IPS DF 19.7 (cell line): ENCODE measurements at places on chromosomes 4 and X.
A peak's percentile ranks its signal among the peaks of the same experiment; 100 is the strongest.

GRCh38 chr4:118981171-118981838 lies 92.7 kb downstream of the SYNPO2 start:
- DNase-seq, result no peak

DNA sequence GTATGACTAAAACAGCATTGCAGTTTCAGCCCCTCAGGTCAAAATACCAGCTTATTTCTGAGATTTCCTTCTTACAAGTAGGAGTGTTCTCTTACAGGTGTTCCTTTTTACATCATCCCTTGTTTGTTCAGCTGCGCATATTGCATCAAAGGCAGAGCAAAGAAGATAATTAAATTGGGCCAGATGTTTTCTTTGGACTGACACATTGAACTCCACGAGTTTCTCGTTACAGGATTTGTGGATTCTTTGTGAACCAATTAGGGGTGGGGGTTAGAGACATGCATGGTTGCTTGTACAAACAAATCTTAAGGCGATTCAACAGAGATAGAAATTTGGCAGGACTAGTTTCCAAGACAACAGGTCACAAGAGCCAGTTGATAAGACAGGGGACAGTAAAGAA lies 95.7 kb downstream of the SPANXN4 start:
- no peak for DNase-seq

- DNase-seq, result no peak
Observed at GRCh38 chr4:10029403-10029802, 8.1 kb upstream of the SLC2A9 start.

DNA sequence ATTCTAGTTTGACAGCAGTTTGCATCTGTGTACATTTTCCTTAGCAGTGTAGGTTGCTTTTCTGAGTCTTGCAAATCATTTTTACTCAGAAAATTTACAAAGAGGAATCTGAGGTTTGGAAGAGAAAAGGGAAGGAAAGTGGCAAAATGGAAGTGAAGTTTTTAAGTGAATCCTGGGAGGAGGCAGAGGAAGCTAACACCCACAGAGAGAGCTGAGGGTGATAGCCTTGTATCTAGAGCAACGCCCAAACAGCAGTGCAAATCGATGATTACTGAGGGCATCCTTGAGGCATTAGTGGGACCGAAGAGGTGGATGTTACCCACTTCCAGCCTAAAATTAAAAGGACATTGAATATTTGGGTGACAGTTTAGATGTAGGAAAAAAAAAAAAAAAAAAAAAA lies 31.8 kb downstream of the KLF3 start:
- no peak for DNase-seq

- no peak for DNase-seq
Observed at GRCh38 chrX:64994131-64994798, 18.0 kb upstream of the ZC4H2 start.

- no peak for DNase-seq
Observed at GRCh38 chr4:106587558-106587957, 219.0 kb upstream of the GIMD1 start.

GRCh38 chr4:113977526-113977855 lies 2.0 kb downstream of the ARSJ start:
- no peak for DNase-seq

GRCh38 chr4:152678841-152679240 lies 956 bp downstream of the TMEM154 start:
- no peak for DNase-seq

- DNase-seq, result no peak
Observed at GRCh38 chrX:41047878-41048534, 37.2 kb upstream of the USP9X start.

- DNase-seq, result no peak
Observed at GRCh38 chrX:367866-368265, 18.8 kb downstream of the PPP2R3B start.

- no peak for DNase-seq
Observed at GRCh38 chr4:11424000-11424399, 4.7 kb downstream of the HS3ST1 start.

DNA sequence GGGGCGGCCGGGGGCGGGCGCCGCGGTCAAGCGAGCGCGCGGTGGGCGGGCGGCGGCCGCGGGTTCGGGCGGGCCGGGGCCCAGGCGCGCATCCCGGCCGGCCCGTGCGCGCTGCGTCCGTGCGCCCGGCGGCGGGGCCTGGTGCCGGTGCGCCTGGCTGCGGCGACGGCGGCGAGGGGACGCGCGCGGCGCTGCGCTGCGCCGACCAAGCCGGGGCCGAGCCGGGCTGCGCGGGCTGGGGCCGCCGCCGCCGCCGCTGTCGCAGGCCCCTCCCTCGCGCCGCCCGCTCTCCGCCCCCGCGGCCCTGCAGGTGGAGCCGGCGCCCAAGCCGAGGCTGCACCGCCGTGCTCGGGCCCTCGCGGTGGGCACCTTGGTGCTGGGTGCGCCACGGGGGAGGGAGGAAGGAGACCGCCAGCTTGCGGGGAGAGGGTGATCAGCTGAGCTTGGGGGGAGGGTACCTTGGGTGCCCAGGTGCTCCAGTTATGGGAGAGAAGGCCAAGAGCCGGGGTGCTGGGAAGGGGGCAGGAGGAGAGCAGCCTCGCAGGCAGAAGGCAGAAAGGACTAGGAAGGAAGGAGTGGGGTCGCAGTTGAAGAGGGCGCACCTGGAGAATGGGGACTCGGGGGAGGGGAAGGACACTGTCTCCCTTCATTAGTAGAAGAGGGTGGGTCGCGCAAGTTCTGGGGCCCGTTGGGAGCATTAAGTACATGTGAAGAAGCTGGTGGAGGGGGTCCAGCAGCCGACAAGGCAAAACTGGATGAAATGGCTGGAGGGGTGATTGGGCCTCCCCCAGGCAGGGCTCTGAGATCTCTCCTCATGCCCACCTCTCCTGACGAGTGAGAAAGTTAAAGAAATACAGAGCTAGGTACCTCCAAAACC lies at the start of gene PPP2R2C:
PPP2R2C (minus strand) TSS at position 228 of the 877 bp plus-strand sequence. CDS start 385 bp downstream, outside the sequence.
- no peak for DNase-seq

GRCh38 chr4:36189511-36190226 lies 54.6 kb downstream of the ARAP2 start:
- no peak for DNase-seq

DNA sequence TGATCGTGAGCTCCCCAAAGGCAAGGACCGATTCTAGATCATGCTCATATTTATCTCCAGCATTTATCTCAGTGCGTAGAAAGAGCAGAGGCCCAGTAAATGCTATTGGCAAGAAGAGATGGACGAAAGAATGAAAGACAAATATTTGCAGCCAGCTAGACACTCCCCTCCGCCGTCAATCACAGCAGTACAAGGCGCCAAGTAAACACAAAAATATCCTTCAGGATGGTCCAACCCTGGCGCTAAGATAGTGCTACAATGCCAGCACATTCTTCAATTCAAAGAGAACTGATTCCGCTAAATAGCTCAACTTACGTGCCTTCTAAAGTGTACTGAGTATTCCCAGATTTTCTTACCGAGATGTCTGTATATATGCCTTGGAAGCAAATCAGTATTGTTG lies 114.5 kb downstream of the DDX53 start:
- no peak for DNase-seq

GRCh38 chrX:134374910-134375309 lies 85.1 kb upstream of the HPRT1 start:
- no peak for DNase-seq

DNA sequence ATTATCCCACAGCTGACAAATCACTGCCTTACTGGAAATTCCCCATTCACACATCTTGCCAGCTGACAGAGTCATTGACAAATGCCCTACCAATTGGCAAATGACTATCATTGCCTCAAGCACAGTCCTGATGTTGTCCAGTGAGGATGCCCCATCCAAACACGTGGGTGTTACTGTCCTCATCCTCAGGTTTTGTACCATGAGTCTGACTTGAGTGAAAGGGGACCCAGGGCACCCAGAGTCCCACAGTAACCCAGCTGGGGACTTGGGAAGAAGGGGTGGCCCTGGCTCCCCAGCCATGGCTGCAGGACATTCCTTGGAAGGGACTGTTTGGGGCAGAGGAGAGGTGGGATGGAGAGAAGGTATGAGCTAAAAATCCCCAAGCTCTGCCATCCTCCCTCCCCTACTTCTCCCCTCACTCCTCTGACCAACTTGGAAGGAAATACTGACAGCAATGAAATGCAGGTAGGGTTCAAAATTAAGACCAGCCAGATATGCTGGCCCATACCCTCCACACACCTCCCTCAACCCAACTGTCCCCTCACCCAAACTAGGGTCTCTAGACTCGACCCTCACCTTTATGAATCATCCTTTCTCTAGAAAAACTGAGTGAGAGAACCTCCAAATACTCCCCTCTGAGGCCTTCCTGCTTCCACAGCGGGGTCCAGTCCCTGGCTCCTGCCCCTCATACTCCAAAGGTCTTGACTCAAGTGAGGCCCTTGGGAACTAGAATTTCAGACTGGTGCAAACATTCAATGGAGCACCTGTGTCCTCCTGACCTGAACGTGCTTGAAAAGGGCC lies 5.1 kb downstream of the TIMP1 start:
- no peak for DNase-seq

DNA sequence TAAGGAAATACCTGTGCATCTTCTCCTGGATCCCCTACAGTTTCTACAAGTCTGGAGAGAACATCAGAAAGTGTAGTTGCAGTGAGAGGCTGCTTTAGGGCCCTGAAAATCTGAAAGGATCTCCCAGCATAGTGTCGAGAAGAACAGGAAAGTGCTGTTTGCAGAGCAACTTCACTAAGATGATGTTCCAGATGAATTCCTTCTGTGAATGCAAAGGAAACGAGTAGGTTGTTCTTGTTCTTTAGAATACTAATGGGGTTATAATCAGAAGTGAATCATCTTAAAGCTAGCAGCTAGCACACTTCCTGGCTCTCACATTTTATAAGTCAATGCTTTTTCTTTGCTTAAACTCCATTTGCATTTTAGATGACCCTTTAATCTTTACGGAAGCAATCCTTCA lies 53.7 kb downstream of the ZAR1 start:
- DNase-seq, result no peak

GRCh38 chrX:17986977-17987376 lies 125.9 kb upstream of the RAI2 start:
- DNase-seq, result no peak

- DNase-seq, result no peak
Observed at GRCh38 chr4:53432528-53433424, 55.3 kb downstream of the FIP1L1 start.

DNA sequence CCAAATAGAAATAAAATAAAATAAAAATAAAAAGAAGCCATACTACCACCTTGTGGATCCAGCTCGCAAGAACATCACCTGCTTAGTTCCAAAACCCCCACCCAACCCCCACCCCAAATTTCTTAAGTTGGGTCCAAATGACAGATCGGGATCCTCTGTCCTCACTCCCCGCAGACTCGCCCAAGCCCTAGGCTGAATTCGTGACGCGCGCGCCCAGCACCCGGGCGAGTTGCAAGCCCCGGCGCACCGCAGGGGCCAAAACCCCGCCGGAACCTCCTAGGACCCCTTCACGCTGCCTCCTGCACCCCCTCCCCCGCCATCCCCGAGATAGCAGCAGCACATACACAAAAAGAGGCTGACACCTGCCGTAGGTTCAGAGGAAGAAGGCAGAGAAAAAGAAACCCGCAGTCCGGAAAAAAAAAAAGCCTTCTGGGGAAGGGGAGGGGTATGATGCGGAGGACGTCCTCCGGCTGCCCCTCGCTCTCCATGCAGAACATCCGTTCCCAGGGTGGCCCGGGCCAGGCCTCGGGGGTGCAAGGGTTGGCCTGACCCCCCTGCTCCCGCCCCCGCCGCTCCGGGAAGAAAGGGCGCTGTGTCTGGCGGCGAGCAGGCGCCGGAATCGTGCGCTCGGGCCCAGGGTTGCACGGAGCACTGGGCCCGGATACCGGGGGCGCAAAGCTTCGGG lies 2.6 kb downstream of the NLGN4X start:
- DNase-seq, result no peak

GRCh38 chr4:24771241-24771640 lies 24.1 kb upstream of the SOD3 start:
- DNase-seq, result no peak

DNA sequence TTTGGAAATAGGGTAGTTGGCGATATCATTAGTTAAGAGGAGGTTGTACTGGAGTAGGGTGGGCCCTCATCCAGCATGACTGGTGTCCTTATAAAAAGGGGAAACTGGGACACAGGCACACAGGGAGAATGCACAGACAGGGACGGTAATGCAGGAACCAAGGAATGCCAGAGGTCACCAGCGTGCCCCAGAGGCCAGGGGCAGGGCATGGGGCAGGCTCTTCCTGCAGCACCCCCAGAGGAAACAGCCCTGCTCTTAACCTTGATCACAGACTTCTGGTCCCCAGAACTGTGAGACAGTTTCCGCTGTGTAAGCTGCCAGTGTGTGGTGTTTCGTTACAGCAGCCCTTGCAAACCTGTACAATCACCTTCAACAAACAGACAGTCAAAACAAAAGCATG lies 15.9 kb upstream of the STOX2 start:
- DNase-seq, result no peak

DNA sequence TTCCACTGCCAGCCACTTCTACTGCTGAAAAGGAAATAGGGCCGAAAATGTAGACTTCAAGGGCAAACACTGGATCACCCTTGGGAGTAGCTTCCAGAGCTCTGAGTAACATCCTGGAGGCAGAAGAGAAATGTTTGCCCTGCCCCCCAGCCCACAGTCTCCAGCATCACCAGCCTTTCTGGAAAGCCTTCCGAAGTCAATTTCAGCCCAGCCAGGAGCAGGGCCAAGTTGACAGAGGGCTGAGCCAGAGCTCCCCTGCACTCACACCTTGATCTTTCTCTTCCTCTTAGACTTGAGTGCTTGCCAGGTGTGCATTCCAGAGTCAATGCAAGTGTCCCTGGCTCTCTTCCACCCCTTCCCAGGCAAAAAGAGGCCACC lies 35.2 kb downstream of the SLC25A5 start:
- DNase-seq, result no peak

DNA sequence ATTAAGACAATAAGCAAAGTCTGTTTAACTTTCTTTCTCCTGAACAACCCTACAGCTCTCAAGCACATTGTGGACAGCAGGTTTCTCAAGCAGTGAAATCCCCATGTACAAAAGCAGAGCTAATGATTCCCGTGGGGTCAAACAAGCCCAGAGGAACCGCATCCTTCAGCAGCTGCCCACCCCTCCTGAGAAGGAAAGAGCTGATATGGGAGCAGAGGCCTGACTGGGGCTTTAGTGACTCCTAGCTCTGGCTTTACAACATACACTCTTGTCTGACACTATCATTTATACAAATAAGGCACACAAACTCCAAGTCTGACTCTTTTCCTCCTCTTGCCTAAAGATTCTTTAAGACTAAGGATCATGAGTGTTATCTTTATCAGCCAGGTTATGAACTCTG lies 32.8 kb downstream of the HDAC8 start:
- DNase-seq, result no peak

GRCh38 chr4:26485684-26486083 lies 4.6 kb downstream of the CCKAR start:
- no peak for DNase-seq

- DNase-seq, result no peak
Observed at GRCh38 chr4:65021149-65021548, 611.9 kb upstream of the TECRL start.

- no peak for DNase-seq
Observed at GRCh38 chrX:46758956-46759644, at the start of gene SLC9A7. SLC9A7 (minus strand) TSS chrX:46759118; CDS start chrX:46759029, 89 bp downstream.

- DNase-seq, result peak; percentile 71
Observed at GRCh38 chr4:189046642-189047041, 894.0 kb upstream of the FRG1 start.

- DNase-seq, result no peak
Observed at GRCh38 chr4:173270312-173271027, 63.7 kb downstream of the HMGB2 start.

GRCh38 chr4:26647523-26648224 lies 63.8 kb downstream of the TBC1D19 start:
- DNase-seq, result no peak

GRCh38 chr4:137430171-137430570 lies 102.1 kb downstream of the PCDH18 start:
- DNase-seq, result no peak
